Effector memory CD4-positive, alpha-beta T cell (primary cell): ENCODE measurements at places on chromosomes 1 and 21.

DNA sequence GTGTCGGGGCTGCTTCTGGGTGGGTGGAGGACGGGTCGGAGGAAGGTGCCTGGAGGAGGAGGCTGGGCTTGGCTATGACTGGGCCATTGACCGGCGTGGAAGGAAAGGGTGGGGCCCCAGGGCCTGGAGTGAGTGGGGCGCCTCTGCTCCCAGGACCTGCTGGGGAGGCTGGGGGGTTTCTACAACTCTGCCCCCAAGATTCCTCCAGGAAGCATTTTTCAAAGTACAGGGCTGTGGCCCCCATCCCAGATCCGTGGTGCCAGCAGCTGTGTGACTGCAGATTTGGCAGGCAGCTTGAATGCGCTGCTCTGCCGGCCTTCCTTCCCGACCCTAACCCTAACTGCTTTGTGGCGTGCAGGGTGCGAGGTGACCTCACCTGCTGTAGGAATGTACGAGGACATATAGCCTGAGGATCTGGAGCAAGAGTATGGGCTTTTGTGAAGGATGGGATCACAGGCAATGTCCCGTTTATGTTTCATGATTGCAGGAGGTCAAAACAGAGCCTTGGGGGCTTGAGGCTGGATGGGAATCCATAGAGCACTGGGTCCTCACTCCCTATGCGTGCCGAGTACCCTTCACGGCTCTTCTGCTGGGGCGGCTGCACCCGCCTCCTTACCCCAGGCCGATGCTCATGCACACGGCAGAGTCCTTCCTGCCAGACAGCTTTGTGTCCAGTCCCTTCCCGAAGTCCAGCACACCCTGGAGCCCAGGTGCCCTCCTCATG lies 24.7 kb downstream of the TRPM2 start:
- no peak for DNase-seq

- DNase-seq, result no peak
Measured at GRCh38 chr21:34836103-34836932, 167.5 kb downstream of the CLIC6 start.

DNA sequence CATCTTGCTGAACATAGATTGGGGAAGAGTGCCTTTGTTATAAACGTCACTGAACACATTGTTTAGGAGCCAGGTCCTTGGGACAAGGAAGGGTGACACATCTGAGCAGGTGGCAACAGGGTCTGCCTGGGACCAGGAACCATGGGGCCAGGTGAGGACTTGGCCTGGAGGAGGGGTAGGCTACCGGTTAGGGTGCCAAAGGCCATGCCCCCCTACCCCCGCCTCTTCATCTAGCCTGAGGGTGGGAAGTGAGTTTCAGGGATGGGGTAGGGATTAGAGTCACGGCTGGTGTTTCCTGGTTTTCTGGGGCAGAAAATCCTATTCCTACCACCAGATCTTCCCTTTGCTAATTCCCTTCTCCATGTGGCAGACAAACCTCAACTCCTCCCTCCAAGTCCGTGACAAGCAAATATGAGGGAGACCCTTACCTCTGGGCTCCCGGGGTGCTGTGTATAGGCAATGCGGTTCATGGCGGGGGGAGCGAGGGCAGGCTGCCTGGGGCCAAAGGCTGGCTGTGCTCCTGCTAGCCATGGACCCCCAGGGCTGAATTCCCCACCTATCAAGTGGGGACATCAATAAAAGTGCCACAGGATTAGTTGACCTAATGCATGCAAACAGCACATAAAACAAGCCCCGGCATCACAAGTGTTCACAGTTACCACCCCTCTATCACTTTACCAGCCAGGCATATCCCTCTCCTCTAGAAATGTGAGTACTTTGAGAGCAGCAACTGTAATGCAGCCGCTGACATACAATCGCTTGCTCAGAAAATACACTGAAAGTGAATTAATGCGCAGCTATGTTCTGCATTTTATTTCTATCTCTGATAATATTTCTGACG lies 14.5 kb downstream of the CD247 start:
- no peak for DNase-seq

- DNase-seq, result no peak
Measured at GRCh38 chr1:209456878-209457277, 126.6 kb upstream of the CAMK1G start.
